ENCODE measurements at places on chromosomes 4 and X.

DNA sequence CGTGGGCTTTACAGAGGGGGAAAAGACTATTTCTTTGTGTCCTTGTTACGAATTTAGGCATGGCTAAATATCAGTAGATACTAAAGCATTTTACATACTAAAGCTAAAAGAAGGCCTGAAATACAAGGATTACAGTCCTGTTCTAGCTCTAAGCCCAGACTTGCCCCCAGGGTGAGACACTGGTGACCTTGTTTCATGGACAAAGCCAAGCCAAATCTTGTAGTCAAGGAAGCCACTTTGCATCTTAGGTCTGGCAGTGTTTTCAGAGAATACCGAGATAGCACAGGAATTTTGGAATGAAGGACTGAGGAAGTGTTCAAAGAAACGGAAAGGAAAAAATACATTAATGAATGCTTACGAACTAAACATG is 733 bp upstream of the G3BP2 start:
- no peak for DNase-seq

GRCh38 chr4:145289403-145290076 is 109.2 kb upstream of the OTUD4 start:
- no peak for DNase-seq

DNA sequence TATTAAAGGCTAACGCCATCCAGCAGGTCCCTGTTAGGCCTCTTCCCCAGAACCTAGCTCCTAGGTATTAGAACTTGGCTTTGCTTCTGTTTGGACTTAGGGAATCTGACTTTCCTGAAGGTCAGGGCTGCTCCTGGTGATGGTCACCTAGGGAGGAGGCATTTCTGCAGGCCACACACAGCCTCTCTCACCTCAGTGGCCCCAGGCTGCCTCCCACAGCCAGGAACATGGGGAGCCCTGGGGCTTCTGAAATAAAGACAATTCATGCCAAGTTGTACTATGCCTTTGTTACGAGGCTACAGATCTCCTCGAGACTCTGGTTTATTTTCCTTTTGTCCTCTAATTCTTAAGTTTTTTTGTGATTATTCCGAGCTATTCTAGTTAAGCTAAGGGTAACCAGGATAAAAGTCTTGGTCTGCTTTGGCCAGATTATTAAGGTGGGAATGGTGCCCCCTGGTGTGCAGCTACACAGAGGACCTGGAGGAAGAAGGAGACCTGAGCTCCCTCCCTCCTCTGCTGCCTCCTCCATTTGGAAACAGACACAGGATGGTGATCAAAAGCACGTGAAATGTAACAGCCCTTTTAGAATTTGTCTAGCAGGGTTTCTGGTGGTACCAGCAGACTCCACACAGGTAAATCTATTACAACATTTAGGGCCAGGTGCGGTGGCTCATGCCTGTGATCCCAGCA is 131.0 kb downstream of the DCLK2 start:
- peak; percentile 61 for DNase-seq

DNA sequence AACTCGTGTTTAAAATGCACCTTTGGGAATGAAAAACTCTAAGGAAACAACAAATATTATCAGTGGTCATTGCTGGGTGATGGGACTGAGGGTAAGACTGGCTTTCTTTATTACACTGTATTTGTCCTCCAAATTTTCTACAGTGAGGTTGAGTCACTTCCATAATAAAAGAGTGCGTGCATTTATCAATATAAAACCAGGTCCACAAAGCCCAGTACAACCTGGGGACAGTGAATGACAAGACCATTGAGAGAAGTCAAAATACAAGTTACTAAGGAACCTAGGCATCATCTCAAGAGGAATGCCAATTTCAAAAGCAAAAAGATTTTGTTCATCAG is 76.4 kb downstream of the MAGED4 start:
- DNase-seq = no peak

GRCh38 chr4:140281828-140282552 is 91.5 kb upstream of the SCOC start:
- DNase-seq = no peak

- no peak for DNase-seq
Observed at GRCh38 chr4:234178-234577, 71.1 kb downstream of the ZNF732 start.

DNA sequence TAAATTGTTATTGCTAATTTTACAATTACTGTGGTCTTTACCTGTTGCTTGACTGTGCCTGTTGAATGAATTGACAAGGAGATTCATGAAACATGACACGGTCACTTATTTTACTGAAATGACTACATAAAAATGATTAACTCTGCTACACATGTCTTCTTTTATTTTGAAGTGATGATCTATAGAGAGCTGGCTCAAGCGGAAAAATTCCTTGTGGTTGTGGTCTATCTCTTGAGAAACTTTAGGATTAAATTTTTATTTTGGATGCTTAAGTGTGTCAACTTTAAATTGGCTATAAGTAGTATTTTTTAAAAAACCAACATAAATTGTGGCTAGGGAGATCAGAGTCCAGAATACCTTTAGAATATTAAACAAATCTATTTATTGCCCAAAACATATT is 131.8 kb upstream of the PITX2 start:
- no peak for DNase-seq

DNA sequence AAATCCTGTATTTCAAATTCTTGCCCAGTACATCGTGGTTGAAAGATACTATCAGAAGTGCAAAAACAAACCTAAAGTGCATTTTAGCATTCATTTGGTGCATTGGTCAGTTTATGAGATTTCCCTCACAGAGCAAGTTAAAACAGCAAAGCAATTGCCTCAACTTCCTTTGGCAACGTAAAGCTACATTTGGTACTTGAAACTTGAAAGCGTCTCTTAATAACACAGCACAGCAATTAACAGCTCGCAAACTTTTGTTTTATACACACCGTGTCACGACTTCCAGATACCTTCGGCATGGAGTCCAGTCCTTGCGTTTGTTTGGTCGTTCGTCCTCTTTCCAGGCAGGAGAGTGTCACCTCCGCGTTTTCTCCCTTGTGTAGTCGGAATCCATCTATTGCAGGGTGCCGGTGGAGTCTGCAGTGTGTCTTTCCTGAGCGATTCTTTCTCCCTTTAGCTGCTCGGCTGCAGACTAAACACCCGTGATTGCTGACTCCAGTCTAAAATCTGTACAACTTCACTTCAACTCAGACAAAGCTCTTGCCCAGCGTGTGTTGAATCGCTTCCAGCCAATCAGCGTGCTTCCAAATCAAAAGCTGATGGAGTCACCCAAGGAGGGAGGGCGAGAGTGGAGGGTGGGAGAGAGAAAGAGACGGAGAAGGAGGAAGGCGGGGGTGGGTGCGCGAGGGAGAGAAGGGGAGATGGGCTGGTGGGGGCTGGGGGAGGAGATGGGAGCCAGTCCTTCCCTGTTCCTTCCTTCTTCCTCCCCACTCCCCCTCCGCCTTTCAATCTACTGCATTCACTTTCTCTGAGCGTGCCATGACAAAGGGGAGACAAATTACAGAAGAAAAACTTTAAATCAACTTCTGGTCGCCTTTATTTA is at the start of gene PCDH18:
Gene PCDH18, minus strand, starts transcription at position 509 of the 883 bp plus-strand sequence. Its CDS starts 406 bp downstream, at position 103.
- DNase-seq = peak; percentile 94

GRCh38 chr4:140094438-140095420 is 59.3 kb downstream of the MAML3 start:
- DNase-seq = no peak

- no peak for DNase-seq
Observed at GRCh38 chrX:133516686-133517085, 101.4 kb upstream of the GPC4 start.

DNA sequence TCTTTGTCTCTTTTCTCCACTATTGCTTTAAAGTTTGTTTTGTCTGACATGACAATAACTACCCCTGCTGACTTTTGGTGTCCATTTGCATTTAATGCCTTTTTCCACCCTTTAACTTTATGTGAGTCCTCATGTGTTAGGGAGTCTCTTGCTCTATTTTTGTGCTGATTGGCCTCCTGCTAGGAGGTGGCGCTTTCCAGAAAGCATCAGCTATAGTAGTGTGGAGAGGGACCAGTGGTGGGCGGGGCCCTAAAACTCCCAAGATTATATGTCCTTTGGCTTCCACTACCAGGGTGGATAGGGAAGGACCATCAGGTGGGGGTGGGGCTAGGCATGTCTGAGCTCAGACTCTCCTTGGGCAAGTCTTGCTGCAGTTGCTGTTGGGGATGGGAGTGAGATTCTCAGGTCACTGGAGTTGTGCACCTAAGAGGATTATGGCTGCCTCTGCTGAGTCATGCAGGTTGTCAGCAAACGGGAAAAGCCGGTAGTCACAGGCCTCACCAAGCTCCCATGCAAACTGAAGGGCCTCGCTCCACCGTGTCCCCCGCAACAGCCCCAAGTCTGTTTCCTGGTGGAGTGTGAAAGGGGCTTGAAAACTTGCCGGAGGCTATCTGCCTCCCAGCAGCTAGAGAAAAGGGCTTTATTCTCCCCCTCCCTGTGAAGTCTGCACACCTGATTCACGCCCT is 156.3 kb downstream of the CPEB2 start:
- no peak for DNase-seq

- DNase-seq = no peak
Observed at GRCh38 chr4:133474501-133474900, 325.4 kb downstream of the PCDH10 start.

DNA sequence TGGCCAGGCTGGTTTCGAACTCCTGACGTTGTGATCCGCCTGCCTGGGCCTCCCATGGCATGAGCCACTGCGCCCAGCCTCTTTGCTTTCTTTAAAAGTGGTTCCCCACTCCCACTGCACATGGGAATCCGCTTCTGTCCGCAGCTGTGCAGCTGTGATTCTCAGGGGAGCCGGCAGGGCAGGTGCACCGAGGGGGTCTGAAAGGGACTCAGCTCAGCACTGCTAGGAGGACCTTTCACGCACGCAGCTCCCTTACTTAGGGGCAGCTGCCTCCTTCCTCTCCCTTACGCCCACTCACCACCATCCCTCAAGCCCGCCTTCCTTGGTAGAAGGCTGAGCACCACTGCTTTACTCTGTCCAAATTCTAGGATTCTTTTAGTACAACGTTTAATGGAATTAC is 40.4 kb upstream of the CYP4V2 start:
- DNase-seq = no peak

DNA sequence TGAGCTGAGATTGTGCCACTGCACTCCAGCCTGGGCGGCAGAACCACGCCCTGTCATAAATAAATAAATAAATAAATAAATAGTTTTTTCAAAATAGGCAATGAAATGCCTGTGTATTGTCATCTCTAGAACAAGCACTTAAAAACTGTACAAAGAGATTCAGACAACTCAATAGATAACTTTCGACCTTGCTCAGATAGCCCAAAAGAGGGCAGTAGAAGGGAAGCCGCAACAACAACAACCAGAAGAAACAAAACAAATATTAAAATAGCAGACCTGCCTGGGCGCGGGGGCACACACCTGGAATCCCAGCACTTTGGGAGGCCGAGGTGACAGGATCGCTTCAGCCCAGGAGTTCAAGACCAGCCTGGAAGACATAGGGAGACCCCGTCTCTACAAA is 9.4 kb upstream of the CLDN34 start:
- DNase-seq = no peak

GRCh38 chr4:182105416-182105815 is 137.8 kb upstream of the TENM3 start:
- DNase-seq = no peak

DNA sequence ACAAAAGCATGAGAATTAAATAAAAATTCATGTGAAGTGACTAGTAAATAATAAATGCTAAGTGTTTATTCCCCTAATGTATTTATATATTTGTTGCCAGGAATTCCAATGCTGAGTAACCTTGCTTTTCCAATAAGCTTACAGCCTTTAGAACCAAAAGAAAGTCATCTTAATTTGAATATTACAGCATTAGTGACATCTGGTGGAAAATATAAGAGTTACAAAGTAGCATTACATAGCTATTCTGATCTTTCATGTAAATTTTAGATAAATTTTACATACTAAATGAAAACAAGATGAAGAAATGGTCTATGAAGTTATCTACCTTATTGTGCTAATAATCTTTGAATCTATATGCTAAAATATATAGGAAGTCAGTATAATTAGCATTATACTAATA is 10.4 kb downstream of the MAD2L1 start:
- no peak for DNase-seq

- DNase-seq = no peak
Observed at GRCh38 chrX:32642283-32642682, 569.1 kb downstream of the DMD start.

DNA sequence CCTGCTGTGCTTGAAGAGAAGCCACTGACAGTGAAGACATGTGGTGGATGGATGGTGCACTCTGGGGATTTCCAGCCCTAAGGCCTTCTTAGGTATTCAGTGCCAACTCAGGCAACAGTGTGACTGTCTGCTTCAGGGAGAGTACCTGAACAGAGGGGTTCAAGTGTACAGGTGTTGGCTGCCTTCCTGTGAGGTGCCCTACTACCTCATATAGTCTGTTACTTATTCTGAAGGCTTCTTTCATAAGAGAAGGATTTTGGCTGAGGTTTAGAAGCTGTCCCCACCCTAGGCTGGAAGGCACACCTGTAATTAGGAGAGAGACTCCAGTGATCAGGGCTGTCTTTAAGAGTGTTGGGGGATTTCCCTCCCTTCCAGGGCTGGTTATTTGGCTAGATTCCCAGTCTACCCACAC is 1.8 kb downstream of the FTHL17 start:
- no peak for DNase-seq

DNA sequence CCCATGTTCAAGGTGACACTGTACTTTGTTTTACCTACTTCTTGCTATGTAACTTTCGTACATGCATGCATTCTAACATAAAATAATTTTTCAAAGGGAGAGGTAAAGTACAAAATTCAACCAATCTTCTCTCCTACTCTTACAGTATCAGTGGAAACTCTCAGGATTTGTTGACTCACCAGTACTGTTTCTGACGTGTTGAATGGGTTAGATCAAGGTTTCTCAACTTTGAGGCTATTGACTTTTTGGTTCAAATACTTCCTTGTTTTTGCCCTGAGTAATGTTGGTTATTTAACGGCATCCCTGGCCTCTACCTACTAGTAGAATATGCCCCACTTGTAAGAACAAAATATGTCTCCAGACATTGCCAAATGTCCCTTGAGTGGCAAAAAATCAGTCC is 94.6 kb upstream of the SMAD1 start:
- no peak for DNase-seq

DNA sequence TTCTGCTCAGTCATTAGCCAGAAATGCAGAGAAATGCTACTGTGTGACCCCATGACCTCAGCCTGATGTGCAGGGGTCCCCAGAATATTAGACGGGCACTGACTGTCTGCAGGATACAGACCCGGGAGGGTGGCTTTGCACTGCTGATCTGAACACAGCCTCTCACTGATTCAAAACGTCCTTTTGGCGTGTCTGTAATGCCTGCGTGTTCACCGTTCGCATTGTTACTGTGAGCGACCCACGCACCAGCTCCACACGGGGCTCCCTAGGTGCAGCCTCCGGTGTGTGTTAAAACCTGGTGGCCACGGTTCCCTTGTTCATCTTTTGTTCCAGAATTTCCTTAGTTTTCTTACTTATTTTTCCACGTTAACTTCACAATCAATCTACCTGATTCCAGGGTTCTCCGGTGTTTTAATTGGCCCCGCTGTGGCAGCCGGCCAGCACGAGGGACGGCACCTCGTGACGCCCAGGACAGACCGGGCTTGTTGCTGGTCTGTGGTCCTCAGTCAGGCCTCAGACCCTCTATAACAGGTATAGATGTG is 32.0 kb upstream of the SPON2 start:
- DNase-seq = no peak

GRCh38 chr4:23890369-23891063 is 669 bp upstream of the PPARGC1A start:
- DNase-seq = peak; percentile 12
